ENCODE measurements at places on chromosomes 2 and 18.

DNA sequence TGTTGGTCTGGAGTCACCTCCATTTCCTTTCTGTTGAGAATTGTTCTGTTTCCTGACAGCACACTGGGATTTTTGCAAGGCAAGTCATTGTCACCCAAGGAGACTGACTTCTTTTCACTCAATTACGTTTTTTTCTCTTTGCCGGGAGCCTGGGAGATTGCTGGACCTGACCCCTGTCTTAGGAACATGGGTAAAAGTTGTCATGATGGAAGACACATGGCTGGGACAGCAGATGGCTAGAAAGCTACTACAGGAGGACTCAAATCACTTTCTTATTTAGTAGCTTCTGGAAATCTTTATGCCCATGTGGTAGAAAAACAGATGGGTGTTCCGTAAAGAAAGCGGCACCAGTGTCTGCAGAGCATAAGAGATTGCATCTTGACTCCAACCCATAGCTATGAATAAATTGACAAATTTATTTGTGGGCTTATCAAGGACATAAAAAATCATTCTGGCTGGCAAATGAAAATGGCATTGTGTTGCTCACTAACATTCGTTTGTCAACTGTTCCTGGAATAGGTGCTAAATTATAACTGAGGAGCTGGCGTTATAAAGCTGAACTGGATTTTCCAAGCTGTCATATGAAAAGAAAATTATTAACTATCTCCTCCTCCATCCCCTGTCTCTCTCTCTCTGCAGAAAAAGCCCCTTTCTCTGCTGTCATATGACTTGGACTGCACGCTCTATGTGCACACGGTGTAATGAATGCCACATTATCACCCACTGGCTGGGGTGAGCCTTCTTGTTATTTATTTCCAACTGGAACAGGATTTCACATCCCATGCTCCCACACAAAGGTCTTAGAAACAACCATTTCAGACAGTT is 159.8 kb downstream of the SH3RF3 start:
- no peak for DNase-seq

GRCh38 chr2:157261199-157261782 is 3.8 kb downstream of the GALNT5 start:
- peak; percentile 69 for DNase-seq

- peak; percentile 23 for DNase-seq
Observed at GRCh38 chr2:168596881-168597655, 141.0 kb downstream of the CERS6 start.

DNA sequence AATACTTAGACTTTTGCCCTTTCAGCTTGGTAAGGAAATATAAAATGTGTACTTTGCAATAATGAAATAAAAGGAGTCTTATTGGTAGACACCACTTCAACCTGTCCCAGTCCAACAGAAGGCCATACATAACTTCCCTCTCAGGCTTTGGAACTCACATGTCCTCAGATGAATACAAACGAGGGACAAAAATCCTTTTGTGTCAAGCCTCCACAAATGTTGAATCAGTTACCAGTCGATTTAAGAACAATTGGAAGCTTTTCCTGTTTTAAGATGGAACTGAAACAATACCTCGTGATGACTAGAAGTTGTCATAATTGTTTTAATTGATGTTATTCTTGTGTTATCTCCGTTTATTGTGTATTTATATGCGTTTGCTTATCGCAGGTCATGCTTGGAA is 385.1 kb upstream of the POU3F3 start:
- DNase-seq = no peak

DNA sequence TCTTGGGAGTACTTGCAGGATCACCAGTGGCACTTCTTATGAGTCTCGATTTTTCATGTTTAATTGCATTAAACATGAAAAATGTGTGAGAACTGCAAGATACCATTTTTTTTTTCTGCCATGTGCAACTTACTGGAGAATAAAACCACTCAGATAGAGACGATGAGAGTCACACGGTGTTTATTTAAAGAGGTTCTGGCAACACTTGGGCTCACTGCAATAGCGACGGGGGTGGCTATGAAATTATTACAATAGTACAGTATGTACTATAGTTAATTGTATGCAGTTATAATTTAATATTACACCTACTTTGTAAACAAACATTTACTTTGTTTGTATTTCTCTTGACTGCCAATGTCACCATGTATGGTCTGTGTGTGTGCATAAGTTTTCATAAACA is 479.8 kb downstream of the NUP35 start:
- no peak for DNase-seq

- DNase-seq = no peak
Observed at GRCh38 chr2:6671913-6672312, 193.8 kb downstream of the CMPK2 start.

DNA sequence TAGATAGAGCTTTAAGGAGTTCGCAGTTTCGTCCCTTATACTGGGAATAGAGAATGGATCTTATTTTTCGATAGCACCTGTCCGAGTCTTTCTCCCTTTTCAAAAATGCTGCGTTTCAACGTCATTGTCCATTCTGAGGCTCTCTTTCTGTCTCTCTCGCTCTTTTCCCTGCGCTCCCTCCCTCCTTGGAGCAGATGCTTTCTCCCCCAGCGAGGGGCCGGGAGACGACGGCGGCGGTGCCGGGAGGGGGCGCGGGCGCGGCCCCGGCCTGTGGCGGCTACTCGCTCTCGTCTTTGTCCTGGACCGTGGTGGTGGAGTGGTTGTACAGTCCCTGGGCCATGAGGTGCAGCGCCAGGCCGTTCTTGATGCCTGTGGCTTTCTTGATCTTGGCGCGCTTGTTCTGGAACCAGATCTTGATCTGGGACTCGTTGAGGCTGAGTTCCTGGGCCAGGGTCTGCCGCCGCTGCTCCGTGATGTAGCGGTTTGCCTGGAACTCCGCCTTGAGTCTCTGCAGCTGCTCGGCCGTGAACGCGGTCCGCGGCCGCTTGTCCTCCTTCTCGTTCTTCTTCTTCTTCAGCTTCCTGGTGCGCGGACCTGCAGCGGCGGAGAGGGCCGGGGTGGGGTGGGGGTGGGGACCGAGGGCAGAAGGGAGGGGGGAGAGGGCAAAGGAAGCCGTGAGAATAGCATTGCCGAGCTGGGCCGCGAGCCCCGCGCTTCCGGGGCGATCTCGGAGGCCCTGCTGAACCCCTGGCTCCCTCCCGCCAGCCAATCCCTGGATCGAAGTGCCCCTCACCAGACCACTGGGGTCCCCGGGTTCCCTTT is 4.6 kb downstream of the EN1 start:
- DNase-seq = no peak

- no peak for DNase-seq
Observed at GRCh38 chr2:96205888-96206287, 2.7 kb downstream of the STARD7 start.

DNA sequence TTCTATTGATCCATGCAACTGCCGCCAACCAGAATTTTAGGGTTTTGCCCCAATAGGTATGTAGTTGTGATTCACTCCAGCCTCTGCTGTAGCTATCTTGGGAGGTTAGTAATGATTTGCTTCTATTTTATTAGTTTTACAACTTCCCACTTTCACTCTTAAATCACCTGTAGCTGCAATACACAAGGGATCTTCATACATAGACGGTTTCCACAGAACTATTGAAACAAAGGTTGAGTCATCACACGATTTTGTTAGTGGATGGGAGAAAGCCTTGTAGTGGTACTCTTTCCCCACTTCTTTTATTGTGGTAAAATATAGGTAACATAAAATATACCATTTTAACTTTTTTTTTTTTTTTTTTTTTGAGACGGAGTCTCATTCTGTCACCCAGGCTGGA is 104.2 kb upstream of the SPRED2 start:
- DNase-seq = no peak

GRCh38 chr2:100238471-100238870 is 83.8 kb downstream of the LONRF2 start:
- no peak for DNase-seq

GRCh38 chr18:54772056-54772455 is 56.2 kb upstream of the RAB27B start:
- no peak for DNase-seq

DNA sequence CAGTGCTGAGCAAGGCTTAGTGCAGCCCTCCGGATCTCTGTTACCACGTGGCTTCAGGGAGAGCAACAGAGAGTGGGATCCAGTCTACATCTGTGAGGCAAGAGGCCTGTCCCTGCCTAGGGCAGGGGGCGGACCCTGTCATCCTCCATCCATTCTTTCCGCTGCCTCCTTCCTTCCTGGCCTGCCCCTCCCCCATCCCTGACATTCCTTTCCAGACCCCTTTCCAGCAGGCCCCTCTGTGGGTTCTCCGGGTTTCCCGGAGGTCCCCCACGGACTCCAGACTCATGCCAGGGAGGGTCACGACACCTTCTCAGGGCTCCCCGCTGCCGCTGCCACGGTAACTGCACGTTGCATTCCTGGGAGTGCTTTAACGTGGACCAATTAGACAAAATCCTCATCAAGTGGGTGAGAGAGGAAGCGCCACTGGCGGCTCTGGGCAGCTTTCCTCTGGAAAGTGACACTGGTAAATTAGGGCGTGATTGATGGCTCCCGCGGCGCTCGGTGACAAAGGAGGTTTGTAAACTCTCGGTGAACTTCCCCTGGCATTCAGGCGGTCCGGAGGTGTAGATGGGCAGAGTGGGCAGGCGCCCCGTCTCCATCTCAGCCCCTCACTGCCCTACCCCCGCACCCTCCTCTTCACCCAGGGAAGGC is 11.4 kb downstream of the ATOH8 start:
- DNase-seq = no peak

GRCh38 chr2:182101263-182101662 is 115.6 kb downstream of the PPP1R1C start:
- no peak for DNase-seq

GRCh38 chr2:162330881-162331280 is 12.4 kb upstream of the IFIH1 start:
- DNase-seq = no peak

DNA sequence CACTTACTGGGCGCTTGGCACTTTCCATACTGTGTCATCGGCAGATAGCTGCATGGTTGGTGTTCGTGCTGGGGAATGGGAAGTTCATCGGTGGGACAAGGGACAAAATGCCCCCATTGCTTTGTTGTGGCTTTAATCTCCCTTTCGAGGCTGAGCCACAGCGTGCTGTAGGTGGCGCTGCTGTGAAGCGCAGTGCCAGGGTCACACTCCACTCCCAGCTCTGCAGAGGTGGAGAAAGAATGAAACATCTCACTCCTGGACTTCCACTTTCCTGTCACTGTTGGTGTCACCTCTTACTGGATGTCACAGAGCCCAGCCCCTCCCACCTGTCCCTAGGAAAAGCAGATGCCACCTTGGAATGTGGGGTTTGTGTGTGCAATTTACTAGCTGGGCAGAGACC is 8.7 kb downstream of the TYMS start:
- DNase-seq = no peak

GRCh38 chr2:44524347-44524926 is 162.7 kb downstream of the CAMKMT start:
- DNase-seq = no peak

- no peak for DNase-seq
Observed at GRCh38 chr2:96764253-96764637, 3.5 kb downstream of the CNNM4 start.

GRCh38 chr2:238790126-238790832 is 57.6 kb upstream of the TWIST2 start:
- no peak for DNase-seq

- no peak for DNase-seq
Observed at GRCh38 chr18:2908946-2909335, 62.1 kb downstream of the EMILIN2 start.

GRCh38 chr2:96815326-96816126 is 542 bp upstream of the CNNM3 start:
- DNase-seq = peak; percentile 32

DNA sequence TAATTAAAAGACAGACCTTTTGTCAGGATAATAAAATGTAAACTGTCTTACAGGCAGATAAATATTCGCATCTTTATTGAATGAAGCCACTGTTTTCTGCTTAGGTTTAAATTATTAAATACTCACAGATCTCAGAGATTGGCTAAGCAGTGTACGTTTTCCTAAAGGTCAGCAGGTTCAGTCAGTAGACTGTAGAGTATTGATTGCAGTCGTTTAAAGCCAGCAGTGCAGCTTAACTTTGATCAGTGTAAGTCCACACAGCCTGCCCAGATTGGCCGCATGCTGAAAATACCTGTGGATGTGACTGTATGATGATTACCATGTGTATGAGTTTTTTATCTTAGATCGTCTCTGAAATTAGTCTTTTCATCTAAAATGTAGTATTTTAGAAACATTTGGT is 42.3 kb downstream of the ATP9B start:
- DNase-seq = no peak

DNA sequence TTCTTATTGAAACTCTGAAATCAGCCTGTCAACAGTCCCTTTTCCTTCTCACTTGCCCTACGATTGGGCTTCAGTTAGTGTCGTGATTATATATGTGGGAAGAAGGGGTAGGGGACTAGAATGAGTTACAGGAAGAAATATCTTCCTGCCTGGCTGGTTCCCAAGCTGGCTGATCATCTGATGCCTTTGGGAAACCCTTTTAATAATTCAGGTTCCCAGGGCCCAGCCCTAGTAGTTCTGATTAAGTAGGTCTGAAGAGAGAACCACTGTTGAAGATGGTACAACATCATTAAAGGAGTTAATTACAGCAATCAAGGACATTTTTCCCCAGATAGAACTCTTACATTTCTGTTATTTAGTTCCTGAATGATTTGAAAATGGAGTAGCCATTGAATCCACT is 110.1 kb upstream of the EML6 start:
- DNase-seq = no peak

All from activated CD4-positive, alpha-beta T cell treated with anti-CD3 and anti-CD28 coated beads, Interleukin-2, Interleukin-6, amounts not matched to agents 100 ng/mL and 50 ng/mL, durations not matched to agents 16 hours and 8 hours (primary cell).